Stimulated activated CD4-positive, alpha-beta T cell treated with anti-CD3 and anti-CD28 coated beads, TNF-alpha, amount 100 ng/mL, for 48 hours (primary cell): ENCODE measurements at places on chromosomes 12 and 14.
A peak's percentile ranks its signal among the peaks of the same experiment; 100 is the strongest.

DNA sequence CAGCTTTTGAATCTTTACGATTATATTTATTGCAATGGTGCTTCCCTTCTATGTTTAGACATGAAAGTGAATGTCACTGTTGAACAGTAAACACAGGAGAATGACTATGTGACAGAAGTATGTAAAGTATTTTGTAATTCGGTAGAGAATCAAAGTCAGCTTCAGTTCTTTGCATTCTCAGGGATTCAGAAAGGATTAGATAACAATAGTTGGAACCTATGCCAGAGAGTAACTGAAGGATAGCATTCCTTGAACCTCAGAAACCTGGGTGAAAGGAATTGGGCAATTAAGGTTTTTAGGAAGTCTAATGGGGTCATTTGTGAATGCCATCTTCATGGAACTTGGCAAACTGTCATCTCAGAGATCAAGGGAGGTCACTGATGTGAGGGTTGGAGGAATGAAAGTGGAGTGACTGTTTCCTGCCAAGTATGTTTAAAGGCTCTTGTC is 305.3 kb upstream of the DDHD1 start:
- no peak for DNase-seq

GRCh38 chr12:75455839-75456238 is 24.7 kb upstream of the GLIPR1 start:
- DNase-seq, result no peak

DNA sequence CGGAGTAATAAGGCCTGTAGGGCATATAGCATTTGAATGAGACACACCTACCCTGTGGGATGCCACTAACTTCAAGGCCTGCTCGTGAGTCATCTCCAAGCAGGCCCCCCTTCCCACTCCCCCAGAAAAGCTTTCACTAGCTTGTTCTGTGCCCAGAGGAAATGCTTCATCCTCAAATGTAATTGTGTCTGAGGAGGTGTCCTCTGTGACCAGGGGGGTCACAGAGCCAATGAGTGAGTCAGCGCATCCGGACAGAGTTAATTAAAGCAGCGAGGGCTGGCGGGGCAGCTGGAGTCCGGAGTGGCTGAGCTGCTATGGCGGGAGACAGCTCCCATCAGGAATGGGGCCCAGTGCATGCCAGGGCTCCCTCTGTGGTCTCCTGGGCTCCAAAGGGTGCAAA is 27.0 kb upstream of the ESRRB start:
- DNase-seq, result no peak

GRCh38 chr12:2264651-2265232 is 212.0 kb downstream of the CACNA1C start:
- no peak for DNase-seq

GRCh38 chr12:38813923-38814322 is 91.5 kb downstream of the CPNE8 start:
- DNase-seq, result no peak

DNA sequence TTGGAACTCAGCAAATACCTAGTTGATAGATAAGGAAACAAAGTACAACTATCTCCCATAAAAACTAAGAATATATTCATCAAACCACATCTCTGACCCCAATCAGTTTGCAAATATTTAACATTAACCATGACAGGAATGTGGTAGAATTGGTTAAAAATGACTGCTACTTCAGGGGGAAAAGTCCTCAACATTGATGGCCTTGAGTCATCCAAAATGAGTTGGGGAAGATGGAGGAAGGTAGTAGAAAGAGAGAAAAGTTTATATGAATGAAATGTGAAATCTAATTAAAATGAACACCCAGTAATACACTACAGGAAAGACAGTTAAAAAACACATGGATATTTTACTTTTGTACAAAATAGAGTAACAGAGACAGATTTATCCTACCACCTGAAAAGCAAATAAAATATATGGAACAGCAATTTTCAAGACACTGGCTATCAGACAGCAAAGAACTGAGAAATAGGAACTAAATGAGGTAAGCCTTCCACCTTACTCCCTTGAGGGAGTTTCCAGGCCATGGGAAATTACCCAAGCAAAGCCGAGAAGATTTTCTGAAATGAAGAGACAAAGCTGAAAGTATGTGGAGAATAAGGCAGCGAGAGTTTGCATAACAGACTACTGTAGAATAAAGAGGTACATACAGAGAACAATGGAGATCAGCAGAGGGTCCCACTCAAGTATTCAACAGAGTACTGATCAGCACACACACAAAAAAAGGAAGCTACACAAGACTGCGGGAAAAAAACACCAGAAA is 49.6 kb downstream of the TC2N start:
- DNase-seq, result no peak

GRCh38 chr12:98121963-98122362 is 393.4 kb upstream of the TMPO start:
- DNase-seq, result no peak

GRCh38 chr12:52164624-52165023 is 27.2 kb downstream of the KRT80 start:
- DNase-seq, result no peak

- DNase-seq, result no peak
These were observed 158.5 kb downstream of the PRKCH start for GRCh38 chr14:61479746-61480502.

- DNase-seq, result no peak
These were observed 305.3 kb downstream of the LRIG3 start for GRCh38 chr12:58615047-58615446.

- no peak for DNase-seq
These were observed 11.9 kb downstream of the SDS start for GRCh38 chr12:113391650-113392337.

- DNase-seq, result peak; percentile 59
These were observed 37.9 kb downstream of the SH2B3 start for GRCh38 chr12:111443586-111443985.

DNA sequence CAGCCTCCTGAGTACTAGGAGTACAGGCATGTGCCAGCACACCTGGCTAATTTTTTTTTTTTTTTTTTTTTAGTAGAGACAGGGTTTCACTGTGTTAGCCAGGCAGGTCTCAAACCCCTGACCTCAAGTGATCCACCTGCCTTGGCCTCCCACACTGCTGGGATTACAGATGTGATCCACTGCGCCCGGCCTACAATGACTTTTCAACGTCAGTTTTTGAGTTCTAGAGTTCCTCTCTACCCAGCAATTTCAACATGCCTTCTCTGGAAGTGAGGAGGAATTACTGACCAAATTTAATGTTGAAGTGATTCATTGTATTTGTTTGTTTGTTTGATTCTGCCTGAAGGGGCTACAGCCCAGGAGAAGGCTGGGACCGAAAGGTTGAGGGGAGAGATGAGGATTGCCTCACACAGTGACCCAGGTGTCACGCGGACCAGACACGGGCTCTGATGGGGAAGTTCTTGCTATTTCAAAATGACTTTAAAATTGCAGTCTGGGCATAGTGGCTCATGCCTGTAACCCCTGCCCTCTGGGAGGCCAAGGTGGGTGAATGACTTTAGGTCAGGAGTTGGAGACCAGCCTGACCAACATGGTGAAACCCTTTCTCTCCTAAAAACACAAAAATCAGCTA is 8.6 kb upstream of the DENR start:
- no peak for DNase-seq

DNA sequence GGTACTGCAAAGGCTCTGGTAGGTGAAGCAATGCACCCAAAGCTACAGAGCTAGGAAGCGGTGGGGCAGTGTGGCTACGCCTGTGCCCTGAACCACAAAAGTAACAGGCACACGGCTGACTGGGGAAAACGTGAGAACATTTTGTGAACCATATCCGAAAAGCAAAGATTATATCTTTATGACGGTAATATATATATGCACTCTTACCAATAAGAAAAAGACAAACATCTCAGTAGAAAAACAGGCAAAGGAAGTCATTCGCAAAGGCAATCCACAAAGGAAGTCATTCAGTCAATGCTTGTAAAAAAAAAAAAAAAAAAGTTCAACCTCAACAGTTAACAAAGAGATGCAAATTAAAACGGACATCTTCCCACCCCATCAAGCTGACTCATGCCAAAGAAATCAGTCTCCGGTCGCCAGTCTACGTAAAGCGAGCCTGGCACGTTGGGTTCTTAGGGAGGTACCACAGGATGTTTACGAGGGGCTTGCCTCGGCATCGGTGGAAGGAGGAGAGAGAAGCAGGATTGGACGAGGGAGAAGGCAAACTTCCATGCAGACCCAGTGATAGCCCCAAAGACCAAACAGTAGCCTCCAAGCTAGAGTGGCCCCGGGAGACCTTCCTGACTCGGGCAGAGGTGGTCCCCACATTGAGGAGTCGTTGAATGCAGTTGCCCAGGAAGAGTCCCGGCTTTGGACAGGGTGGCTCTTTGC is 39.4 kb upstream of the PPP2R5C start:
- DNase-seq, result no peak

DNA sequence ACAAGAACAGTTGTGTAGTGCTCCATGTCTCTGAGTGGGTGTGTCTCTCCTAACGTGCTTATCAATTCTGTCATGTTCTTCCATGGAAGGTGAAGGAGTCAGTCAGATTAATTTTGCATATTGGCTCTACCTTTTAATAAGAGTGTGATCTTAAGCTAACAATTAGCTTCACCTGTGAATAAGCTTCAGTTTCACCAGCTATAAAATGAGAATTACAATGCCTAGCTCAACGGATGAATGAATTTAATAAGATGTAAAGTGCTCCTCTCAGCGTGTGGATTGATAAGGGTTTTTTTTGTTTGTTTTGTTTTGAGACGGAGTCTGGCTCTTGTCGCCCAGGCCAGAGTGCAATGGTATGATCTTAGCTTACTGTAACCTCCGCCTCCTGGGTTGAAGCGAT is 32.7 kb downstream of the CCDC175 start:
- no peak for DNase-seq

- DNase-seq, result no peak
These were observed 7.3 kb downstream of the ITGA7 start for GRCh38 chr12:55700255-55701018.

GRCh38 chr14:63938198-63939005 is 85.6 kb downstream of the SYNE2 start:
- no peak for DNase-seq

DNA sequence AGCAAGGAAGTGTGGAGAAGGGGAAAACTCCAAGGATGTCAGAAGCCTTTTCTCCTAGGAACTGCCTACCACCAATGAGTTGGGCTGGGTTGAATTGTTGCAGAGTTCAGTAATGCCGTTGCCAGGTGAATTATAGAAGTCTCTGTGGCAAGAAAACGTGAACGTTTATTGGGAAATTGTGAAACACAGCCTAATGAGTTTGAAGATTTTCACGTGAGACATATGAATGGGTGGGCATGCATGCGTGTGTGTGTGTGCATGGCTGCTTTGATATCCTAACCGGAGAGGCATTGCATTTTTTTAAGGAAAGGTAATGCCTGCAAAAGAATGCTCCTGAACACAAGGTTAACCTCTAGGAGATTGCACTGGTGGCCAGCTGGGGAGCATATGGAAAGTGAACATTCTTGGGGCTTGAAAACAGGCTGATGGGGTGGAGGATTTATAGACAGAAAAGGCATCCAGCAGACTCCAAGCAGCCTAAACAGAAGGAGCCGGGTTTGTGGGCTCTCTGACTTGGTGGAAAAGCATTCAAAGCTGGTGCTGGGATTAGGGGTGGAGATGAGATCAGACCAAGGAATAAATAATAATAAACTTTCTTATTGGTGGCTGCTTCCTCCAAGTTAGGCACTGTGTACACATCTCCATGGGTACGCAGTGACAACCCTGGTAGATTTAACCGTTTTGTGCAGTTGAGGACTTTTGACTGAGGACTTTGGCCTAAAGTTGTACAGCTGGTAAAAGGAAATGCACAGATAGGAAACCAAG is 67.8 kb downstream of the NTF3 start:
- no peak for DNase-seq

DNA sequence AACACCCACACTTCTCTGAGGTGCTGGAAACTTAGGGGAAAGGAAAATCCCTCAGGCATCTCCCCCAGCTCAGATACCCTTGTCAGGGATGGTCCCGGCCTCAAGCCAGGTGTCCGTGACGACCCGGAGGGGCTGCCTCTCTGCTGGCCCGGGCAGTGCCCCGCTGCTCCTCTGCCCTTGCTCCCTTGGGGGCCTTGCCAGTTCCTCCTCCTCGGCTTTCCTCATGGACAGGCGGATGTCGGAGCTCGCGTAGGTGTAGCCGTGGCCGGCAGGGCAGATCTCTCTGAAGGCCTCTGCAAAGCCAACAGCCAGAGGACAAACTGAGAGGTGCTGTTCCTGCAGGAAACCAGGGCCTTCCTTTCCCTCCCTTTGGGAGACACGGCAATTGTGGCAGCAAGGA is 34.8 kb downstream of the ISCA2 start:
- DNase-seq, result no peak

DNA sequence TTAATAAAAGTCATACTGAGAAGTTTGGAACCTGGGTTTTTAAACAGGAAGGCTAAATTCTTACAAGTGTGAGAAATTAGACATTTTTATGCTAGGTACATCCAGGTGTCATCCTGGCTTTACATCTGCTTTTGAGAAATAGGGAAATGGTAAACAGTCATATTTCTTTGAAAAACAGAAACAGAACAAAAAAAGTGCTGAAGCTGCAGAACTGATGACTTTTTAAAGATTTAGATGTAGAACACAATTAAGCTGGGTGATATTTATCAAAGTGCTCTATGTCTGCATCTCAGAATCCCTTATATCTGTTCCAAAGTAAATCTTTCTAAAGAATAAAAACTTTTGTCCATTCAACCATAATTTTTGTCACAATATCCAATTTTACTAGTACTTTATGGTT is 282.9 kb upstream of the ATXN7L3B start:
- no peak for DNase-seq

DNA sequence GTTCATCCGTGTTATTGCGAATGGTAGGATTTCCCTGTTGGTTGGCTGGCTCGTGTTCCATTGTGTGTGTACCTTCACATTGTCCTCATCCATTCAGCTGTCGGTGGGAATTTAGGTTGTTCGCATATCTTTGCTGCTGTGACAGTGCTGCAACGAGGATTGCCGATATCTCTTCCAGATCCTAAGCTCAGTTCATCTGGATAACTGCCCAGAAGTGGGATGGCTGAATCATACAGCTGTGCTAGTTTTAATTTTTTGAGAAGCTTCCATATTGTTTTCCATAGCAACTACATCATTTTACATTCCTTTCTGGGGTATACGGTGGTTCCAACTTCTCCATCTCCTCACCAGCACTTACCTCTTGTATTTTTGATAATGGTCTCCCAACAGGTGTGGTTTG is 292.8 kb upstream of the SFSWAP start:
- no peak for DNase-seq

- DNase-seq, result no peak
These were observed 11.2 kb upstream of the SRSF5 start for GRCh38 chr14:69755784-69756183.

GRCh38 chr14:93035917-93036651 is 79.6 kb downstream of the ITPK1 start:
- DNase-seq, result no peak

GRCh38 chr12:91460469-91460868 is 277.9 kb upstream of the DCN start:
- DNase-seq, result no peak

DNA sequence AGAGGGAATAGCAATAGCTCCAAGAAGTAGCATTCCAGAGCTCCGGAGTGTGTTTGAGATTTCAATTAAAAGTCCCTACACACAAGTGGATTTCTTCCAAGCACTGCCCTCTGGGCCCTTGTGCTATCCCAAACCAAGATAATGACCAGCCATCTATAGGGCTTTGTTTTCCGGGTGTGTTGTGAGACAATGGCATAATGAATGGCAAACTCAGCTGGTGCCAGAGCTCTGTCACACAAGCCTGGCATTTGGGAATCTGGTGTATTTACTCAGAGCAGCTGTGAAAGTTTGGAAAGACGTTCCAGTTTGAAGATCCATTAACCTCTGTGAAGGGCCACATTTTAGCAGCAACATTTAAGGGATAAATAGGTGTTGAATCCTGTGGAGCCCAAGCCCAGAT is 61.2 kb upstream of the TMTC2 start:
- DNase-seq, result no peak

- no peak for DNase-seq
These were observed 131.9 kb downstream of the PIWIL1 start for GRCh38 chr12:130469552-130469951.

- peak; percentile 83 for DNase-seq
These were observed at the start of gene CD4 for GRCh38 chr12:6788972-6789924. Gene CD4 (plus strand): TSS chr12:6789528. CDS start chr12:6800139, 10,611 bp downstream.
